ENCODE measurements at places on chromosomes 1 and 21.

GRCh38 chr1:166944186-166944967 is 31.0 kb downstream of the ILDR2 start:
- DNase-seq, result no peak

DNA sequence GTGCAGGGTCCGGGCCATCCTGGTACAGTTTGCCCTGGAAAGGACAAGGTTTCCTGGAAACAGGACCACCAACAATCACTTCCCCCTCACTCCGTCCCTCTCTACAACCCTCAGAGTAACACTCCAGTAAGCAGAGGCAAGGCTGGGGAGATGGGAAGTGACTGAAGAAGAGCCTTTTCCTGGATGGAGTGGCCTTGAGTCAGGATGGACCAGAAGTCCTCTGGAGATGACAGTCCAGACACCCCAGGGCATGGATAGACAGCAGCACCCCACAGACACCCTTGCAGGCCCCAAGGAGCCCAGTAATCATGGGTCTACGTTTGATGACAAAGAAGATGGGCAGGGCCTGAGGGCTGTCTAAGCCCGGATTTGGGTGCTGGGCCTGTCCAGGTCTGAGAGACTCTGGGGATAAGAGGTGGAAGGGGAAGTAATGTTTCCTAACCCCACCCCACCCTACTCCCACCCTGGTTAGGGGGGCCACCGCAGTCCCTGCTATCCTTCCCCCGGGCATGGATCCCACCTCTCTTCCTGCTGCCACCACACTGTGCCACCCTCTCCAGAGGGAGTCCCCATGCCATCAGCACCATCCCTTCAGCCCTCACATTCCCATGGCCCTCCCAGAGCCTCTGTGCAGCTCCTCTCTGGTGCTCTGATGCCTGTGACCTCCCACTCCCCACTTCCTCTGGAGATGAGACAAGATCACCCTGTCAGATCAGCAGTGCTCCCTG is 7.2 kb upstream of the S100A8 start:
- no peak for DNase-seq

- no peak for DNase-seq
Measured at GRCh38 chr1:28540651-28541050, 12.2 kb upstream of the TRNAU1AP start.

GRCh38 chr21:44511219-44511937 is 28.6 kb downstream of the KRTAP10-1 start:
- no peak for DNase-seq

GRCh38 chr1:41122851-41123518 is 101.5 kb upstream of the SLFNL1 start:
- DNase-seq, result no peak

- no peak for DNase-seq
Measured at GRCh38 chr21:46386734-46387088, 62.8 kb downstream of the PCNT start.

DNA sequence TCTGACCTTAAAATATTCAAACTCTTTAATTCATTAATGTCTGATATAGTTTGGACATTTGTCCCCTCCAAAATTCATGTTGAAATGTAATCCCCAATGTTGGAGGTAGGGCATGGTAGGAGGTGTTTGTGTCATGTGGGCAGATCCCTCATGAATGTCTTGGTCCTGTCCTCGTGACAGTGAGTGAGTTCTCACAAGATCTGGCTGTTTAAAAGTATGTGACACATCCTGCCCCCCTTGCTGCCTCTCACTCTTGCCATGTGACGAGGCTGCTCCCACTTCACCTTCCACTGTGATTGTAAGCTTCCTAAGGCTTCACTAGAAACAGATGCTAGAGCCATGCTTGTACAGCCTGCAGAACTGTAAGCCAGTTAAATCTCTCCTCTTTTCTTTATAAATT is 21.3 kb upstream of the FBXO28 start:
- no peak for DNase-seq

DNA sequence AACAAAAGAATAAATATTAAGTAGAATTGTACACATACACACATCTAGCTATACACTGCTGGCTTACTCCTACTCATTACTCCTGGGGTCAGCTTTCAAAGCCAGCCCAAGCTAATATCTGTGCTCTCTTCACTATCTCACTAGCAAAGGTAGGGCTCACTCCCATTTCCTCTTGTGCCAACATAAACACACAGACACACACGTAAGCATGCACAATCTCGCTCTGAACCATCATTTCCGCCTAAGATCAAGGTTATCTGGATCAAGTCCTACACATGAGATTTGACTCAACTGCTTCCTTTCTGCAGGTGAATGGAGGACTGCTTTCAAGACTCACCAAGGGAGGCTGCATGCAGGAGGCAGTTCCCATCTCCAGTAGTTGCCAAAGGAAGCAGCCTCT is 28.8 kb upstream of the MTMR11 start:
- no peak for DNase-seq

- DNase-seq, result no peak
Measured at GRCh38 chr1:24972221-24972914, 42.3 kb upstream of the RUNX3 start.

DNA sequence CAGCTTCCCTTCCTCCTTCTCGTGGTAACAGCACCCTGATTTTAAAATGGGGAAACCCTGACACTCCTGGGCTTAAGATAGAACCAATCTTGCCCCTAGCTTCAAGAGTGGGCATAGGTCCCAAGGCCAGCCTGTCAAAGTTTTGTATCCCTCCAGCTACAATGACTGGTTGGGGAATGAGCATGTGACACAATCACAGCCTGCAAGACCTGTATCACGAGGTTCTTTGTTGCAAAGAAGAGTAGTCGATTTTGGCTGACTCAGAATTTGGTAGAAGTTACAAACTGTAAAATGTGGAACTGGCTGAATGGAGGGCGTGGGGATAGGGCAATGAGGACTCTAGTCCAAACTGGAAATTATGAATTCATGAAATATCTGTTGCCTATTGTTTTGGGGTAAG is 18.7 kb downstream of the CTSK start:
- DNase-seq, result no peak

- no peak for DNase-seq
Measured at GRCh38 chr1:31861346-31861745, 45.5 kb upstream of the SPOCD1 start.

- DNase-seq, result no peak
Measured at GRCh38 chr1:47444562-47445465, 7.0 kb downstream of the FOXD2 start.

DNA sequence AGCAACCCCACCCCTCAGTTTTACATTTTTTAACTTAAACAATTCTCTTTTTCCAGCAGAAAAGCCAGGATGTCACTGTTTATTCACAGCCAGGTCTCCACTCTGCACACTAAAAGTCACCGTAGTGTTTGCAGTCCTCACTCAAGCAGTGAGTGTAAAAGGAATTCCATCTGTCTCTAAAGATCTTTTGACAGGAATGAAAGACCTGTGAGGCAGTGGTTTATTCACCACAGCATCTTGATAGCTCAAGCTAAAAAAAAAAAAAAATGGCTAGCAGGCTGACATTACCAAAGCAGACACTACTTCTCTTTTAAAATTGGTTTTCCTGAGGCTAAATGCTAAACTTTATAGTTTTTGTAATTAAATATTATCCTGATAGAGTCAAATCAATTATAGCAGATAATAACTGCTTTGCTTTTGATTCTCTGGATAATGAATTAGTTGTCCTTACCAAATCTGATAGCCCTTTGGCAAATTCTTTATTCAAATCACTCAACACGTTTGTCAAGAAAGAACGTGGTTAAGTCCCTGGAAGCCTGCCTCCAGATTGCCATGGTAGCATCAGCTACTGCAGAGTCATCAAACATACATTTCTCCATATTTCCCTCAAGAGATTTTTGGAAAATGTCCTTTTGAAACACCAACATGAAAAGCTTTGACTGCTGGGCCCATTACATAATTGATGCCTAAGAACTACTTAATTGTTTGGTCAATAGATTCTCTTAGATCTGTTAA is 22.2 kb upstream of the SLC5A9 start:
- DNase-seq, result no peak

DNA sequence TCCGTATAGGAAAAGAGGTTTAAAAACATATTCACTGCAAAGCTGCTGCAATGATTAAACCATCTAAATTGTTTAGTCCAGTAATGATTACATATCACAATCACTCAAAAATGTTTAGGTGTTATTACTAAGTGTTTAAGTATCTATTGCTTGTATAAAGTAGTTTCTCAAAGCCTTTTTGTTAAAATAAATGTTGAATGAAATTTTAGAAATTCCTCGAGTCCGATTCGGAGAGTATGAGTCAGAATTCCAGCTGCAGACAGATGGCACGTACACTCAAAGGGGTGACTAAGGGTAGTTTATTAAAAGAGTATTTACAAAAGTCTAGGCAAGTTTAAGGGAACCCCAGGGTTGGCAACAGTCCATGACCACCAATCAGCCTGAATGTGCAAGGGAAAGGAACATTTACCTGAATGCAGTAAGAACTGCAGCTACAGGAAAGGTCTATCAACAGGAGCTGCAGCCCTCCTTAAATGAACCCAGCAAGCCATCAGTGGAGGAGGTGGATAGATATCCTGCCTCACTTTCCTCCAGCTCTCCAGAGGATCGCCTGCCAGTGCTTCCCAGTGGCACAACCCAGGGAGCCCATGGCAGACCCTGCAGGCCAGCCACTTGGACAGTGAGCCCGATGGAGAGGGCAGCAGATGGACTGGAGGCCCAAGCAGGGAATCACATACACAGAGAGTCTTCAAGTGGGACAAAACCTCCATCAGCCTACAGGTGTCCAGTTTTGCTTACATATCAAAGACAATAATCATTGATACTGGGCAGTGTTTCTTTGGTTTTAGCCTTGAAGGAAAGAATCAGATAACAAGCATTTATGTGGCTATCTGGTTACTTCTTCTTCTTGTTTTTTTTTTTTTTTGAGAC is 92.1 kb upstream of the SLC44A3 start:
- DNase-seq, result no peak

DNA sequence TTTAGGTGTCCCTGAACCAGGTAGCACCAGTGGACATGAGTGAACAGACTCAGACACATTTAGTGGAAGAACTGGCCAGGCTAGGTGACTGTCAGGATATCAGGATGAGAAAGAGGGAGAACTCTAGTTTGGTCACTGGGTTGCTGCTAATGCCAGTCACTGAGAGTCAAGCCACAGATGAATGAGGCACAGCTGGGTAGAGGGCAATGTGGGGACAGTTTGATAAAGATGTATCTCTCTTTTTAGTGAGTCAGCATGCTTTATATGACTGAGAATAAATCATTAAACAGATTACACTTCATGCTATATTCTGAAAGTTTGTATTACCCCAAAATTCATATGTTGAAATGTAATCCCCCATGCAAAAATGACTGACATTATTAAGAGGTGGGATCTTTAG is 87.1 kb downstream of the SELENOF start:
- no peak for DNase-seq

DNA sequence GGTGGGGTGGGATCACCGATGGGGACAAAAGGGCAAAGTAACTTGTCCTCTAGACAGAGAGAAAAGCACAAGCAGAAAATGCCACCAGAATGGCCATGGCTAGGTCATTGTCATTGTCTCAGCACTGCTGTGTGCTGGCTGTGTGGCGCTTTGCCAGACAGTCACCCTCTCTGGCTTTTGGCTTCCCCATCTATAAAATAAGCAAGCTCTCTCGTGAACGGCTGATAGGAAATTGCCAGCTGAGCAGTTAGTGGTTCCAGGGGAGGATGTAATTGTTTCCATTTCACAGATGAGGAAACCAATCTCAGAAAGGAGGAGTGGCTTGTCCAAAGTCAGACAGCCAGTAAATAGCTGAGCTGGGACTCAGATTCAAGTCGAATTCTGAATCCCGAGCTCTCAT is 32.5 kb downstream of the PADI2 start:
- DNase-seq, result no peak
